ENCODE measurements at places on chromosomes 5 and 9.

DNA sequence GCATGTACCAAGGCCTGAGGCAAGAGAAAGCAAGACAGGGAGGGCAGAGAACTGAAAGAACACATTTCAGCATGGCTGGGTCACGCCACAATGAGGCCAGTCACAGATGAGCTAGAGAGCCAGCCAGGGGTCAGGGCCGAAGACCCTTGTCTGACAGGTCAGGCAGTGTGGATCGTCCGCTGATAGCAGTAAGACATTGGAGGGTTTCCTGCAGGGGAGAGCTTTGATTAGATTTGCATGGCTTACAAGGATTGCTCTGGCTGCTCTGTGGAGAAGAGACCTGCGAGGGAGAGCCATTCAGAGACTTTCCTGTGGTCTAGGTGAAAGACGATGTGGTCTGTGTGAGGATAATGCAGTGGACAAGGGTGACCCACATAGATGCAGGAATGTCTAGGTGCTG lies 93.1 kb downstream of the RALGPS1 start:
- no peak for DNase-seq

DNA sequence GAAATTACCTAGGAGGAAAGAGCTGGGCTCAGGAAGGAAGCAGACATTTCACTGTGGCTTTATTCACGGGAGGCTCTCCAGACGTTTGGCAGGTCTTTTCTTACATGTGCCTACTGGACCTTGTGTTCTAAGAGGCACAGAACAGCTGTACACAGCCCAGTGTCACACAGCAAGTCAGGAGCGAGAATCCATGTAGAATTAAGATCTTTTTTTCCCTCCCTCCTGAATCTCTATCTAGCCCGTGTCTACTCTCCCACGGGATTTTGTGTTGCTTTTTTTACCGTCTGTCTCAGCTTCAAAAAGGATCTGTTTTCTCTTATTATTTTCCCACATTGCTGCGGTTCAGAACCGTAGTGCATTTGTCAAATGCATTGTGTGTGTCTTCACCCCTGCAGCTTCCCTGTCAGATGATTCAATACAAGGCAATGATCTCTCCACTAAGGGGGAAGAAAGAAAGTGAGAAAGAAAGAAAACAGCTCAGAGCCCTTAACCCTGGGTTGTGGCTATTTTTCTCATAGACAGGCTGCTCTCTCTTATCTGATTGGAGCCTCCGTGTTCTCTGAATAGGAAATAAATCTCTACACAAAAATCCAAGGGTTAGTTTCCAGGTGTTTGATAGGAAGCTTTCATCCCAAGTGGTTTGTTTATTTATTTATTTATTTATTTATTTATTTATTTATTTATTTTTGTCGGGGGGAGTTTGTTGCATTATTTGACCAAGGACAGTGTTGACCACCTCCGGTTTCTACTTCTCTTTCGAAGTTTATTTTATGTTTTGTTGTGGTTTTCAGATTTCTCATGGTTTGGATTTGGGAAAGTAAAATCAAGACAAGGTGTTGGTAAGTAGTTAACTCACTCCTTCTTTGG lies 191.0 kb downstream of the NTRK2 start:
- no peak for DNase-seq

DNA sequence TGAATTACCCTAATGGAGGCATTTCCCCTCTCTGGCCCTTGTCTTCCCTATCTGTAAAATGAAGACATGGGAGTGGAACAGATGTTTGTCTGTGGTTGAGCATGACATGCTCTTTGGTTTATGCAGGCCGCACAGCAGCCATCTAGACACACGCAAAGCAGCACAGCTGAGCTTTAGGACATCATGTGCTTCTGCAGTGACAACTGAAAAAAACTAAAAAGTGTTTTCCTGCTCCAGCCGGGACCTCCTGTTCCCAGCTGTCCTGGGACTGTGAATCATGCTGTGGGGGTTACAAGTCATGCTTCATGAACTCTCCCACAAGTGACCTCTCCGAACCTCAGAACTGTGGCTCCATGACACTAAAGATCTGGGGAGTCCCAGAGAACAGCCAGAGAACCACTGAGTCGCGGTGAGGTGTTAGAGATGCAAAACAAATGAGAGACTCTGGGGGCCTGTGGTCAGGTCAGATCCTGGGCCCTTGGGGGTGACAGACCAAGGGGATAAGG lies 1.7 kb downstream of the SMIM3 start:
- no peak for DNase-seq

DNA sequence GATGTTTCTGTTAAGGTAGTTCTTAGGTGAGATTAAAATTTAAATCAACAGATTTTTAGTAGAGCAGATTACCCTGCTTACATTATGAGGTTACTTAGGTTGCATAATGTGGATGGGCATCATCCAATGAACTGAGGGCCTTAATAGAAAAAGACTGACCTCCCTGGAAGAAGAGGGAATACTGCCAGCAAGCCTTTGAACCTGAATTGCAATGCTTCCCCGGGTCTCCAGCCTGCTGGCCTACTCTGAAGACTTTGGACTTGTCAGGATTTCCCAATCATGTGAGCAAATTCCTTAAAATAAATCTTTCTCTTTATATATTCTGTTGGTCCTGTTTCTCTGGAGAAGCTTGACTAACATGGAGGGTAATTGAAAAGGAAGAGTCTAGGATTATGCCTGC lies 542.1 kb upstream of the ARRDC3 start:
- DNase-seq: no peak

- DNase-seq: no peak
Measured at GRCh38 chr9:77020413-77021290, 1.2 kb downstream of the FOXB2 start.

GRCh38 chr9:101311758-101312420 lies 72.9 kb downstream of the BAAT start:
- no peak for DNase-seq
